Activated CD4-positive, alpha-beta memory T cell treated with anti-CD3 and anti-CD28 coated beads, Interleukin-2, amount 10 ng/mL, durations not matched to agents 7 days and 5 days (primary cell): ENCODE measurements at places on chromosomes 16 and 17. TPM values are rescaled to one million over a fixed set of nuclear protein-coding genes. Genes with fewer than 3 reads are reported as not detected.

The SNN gene
- 6.2 TPM for total RNA-seq

The ABCC6 gene
- total RNA-seq: not detected

The SPSB3 gene
- 47.7 TPM for total RNA-seq

- peak; percentile 73 for DNase-seq
These were observed 25.6 kb downstream of the PIEZO1 start for GRCh38 chr16:88759245-88759975.

- DNase-seq: no peak
These were observed 1.4 kb upstream of the HOXB3 start for GRCh38 chr17:48591255-48592056.

DNA sequence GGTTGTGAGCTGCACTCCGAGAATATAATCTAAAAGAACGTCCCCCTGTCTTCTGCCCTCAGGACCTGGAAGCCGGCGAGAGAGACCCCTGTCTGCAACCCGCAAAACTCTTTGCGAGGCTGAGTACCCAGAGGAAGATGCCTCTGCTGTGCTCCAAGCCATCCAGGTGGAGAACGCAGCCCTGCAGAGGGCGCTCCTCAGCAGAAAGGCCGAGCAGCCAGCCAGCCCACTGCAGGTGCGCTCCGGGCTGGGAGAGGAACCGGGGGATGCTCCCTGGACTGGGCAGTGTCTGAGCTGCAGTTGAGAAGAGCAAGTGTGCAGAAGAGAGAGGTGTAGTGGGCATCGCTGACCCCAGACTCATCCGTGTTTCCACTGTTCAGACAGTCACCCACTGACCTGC, 148.3 kb downstream of the KATNIP start:
- DNase-seq: no peak

DNA sequence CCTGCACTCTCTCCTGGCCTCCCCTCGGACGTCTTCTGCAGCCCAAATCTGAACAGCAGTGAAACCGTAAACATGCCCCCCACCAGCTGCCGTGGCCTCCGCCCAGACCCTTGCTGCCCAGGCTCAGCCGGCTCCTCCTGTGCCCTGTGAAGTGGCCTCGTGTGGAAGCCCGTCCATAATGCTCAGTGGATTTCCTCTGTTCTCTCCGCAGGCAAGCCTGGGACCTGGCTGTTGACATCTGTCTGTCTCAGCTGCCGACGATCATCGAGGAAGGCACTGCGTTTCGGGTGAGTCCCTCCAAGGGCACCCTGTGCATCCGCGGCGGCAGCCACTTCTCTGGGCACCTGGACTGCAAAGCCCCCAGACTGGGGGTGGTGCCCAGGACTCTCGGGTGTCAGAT, 153.9 kb upstream of the CHMP6 start:
- no peak for DNase-seq
